NCI-H2227 treated with DMSO at 0.1 percent for 48 hours (cell line): ENCODE measurements at places on chromosomes 4 and X.

DNA sequence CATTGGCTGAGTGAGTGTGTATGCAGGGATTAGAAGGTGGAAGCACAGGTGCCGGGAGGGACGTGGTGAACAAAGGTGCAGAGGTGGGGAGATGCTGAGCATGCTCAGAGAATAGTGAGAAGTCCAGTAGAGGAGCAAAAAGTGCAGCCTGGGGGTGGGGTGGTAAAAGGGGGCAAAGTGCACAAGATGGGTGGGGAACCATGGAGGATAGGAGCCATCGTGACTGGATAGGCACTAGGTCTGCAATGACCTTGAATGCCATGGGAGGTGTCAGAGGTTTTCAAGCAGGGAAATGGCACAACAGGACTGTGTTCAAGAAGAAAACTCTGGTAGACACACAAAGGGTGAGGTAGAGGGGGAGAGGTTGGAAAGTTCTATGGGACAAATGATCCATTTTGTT, 6.6 kb upstream of the DDX3X start:
- no peak for DNase-seq

DNA sequence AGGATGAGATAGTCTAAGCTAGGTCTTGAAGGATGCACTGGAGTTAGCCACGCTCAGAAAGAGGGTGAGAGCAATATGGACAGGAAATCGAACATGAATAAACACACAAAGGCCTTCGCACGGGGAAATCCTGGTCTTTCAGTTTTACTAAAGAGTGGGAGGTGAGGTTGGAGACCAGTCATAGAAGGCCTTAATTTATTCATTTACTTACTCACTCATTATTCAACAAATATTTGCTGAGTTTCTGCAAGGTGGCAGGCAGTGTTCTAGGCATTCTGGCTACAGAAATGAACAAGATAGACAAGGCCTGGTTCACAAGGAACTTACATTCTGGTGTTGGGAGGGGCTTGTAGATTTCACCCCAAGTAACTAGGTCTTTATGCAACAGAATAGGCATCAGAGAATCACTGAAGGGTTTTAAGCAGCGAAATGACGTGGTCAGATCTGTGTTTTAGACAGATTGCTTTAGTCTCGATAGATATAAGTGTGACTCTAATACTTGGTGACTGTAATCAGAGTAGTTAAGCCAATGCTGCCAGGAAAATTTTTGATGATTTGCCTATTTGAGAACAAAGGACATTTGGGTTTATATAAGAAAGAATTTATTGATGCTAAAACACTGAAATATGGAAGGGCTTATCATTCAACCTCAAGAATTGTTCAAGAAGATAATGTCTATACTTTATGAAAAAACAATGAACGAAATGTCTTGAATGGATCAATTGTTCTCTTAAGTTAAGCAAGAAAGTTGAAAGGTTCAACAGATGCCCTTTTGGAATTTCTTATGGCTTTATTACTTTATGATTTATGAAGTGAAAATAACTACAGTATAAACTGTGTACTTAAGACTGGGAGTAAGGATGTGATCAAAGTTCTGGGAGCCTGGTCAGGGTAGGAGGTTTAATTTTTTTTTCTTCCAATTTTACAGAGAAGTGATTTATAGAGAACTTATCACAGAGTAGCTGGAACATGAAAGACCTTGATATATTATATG, 184.4 kb upstream of the CASK start:
- no peak for DNase-seq

DNA sequence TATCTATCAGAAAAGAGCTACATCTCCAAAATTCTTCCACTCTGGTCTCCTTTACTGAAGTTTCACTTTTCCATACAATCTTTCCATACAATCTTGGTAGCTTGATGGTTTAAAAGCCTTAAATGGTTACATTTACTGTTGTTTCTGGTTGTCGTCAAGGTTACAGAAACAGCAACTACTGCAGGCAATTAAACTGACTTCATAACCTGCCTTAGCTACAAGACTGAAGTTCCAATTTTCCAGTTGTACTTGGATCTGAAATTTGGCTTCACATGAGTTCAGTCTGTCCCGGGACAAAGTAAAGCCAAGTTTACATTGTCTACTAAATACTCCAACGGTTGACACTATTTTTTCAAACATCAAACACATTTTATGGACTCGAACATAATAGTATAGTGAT, 326.4 kb downstream of the ANKRD50 start:
- DNase-seq, result no peak

GRCh38 chr4:98528882-98529281, 129.5 kb downstream of the TSPAN5 start:
- DNase-seq, result no peak

- no peak for DNase-seq
Observed at GRCh38 chr4:100117750-100118149, 72.5 kb downstream of the DDIT4L start.

- no peak for DNase-seq
Observed at GRCh38 chr4:83197555-83198235, 83.2 kb upstream of the PLAC8 start.

- DNase-seq, result no peak
Observed at GRCh38 chr4:119598521-119598920, 30.1 kb downstream of the PDE5A start.

DNA sequence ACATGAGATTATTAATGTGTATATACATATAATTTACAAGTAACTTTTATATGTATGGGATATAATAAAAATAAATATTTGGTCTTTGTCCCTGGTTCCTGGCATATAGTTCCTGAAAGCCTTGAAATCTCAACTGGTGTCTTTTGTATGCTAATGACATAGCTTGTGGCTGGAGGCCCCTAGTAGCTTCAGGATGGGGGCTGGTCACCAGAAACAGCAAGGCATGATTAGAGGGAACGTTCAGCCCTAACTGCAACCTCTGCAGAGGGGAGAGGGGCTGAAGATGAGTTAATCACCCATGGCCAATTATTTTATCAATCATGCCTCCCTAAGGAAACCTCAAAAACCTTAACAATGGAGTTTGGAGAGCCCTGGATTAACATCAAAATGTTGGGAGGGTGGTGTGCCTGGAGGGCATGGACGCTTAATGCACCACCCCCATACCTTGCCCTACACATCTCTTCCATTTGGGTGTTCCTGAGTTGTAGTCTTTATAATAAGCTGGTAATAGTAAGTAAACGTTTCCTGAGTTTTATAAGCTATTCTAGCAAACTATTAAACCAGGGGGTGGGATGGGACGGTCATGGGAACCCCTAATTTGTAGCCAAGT, 21.3 kb downstream of the PIN4 start:
- DNase-seq, result no peak
